ENCODE measurements at places on chromosomes 3 and 15.

DNA sequence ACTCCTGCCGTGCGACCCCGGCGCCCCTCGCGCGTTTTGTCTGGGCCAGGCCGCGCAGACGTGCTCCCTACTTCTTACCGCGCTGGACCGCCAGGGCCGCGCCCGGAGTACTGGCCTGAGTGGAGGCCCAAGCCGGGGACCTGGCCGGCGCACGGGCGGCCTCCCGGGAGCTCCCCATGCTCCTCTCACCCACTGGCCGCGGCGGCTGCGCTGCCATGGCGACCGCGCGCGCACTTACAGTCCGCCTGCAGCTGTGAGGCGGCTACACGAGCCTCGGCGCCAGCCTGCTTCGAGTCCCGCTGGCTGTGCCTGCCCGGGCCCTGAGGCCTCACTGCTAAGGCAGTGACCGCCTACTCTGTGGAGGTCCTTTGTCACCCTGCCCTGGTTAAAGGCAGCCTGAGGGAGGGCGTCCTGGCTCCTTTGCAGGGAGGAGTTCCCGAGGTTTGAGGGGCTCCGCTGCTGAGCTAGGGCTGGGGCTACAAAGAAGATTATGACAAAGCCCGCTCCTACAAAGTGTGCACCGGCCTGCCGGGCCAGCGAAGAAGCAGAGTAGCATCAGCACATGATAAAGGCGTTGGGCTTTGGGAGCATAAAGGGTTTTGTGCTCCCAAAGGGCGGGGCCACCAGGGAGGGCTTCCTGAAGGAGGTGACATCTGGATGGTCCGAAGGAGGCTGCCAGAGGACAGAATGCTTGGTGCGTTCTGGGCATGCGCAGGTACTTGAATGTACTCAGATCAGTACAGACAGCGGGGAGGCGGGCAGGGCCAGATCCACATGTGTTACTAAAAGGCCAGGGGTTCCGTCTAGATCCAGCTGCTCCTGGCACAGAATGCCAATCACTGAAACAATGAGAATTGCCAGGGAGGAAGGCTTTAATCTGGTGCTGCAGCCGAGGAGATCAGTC lies at the start of the genes LRRC34 and LRRIQ4:
TSS of gene LRRC34 (minus strand) at position 573 of the 904 bp plus-strand sequence. CDS start at position 217, 356 bp downstream.
TSS of gene LRRIQ4 (plus strand) at position 539 of the 904 bp plus-strand sequence. CDS start 9,052 bp downstream, outside the sequence.
- DNase-seq = peak; percentile 84

GRCh38 chr3:112007633-112008032 lies 8.9 kb downstream of the TAGLN3 start:
- DNase-seq = peak; percentile 72

DNA sequence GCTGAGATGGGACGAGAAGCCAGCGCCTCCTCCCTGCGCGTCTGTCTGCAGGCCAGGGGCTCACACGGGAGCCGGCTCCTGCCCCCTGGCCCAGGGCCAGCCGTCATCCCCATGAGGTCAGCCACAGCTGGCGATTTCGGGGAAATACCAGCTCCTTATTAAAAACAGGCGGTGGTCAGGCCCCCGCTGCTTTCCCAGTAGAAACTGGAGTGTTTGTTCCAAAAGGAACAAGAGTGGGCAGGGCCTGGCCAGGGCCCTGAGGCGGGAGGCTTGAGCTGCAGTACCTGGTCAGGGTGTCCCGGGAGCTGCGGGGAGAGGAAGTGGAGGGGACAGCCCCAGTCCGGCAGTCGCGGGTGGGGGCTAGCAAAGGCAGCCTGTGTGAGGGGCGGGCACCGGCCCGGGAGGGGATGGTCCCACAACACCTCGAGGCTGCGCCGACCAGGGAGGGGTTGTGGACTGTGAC lies 17.8 kb downstream of the MYL3 start:
- DNase-seq = peak; percentile 87

DNA sequence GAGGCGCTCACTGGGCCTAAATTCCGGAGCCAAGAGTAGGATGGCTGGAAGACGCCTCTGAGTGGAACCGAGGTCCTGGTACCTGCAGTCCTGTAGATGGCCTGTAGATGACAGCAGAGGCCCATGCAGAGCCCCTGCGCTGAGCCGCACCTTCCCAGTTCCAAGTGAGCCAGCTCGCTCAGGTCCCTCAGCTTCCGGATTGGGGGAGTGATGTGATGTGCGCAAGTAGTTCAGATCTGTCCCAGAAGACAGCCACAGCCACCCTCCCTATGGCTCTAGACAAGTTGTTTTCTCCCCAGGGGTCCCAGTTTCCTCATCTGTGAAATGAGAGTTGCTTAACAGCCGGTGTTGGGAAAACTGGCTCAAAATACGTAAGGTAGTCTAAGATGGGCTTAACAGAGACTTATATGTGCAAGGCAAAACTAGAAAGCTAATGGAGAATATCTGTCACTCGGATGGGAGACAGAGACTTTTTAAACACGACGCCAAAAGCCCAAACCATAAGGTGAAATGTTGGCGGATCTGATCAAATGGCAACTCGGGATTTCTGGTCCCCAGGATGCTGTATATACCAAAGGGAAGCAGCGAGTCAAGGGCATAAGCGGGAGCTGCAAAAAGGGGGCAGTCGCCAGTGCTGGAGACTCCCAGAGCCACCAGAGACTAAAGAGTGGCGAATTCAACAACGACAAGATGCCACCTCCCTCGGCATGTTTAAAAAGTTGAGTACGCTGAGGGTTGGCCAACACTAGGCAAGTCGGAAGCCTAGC lies 765 bp upstream of the MAPKAPK3 start:
- DNase-seq = peak; percentile 87

DNA sequence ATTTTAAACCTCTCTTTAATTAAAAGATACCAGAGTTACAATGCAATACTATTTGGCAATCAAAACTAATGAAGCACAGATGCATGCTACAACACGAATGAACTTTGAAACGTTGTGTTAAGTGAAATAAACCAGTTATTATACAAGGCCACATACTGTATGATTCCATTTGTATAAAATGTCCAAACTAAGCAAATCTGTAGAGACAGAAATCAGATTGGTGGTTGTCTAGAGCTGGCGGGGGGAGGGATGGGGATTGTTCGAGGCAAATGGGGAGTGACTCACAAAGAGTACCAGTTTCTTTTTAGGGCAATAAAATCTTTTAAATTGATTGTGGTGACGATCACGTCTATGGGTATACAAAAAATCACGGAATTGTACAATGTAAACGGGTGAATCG lies 677.0 kb downstream of the NTRK3 start:
- DNase-seq = no peak

- no peak for DNase-seq
These were observed 167.3 kb downstream of the FAM43A start for GRCh38 chr3:194852831-194853508.

GRCh38 chr15:67792250-67792942 lies 32.9 kb upstream of the SKOR1 start:
- DNase-seq = no peak

DNA sequence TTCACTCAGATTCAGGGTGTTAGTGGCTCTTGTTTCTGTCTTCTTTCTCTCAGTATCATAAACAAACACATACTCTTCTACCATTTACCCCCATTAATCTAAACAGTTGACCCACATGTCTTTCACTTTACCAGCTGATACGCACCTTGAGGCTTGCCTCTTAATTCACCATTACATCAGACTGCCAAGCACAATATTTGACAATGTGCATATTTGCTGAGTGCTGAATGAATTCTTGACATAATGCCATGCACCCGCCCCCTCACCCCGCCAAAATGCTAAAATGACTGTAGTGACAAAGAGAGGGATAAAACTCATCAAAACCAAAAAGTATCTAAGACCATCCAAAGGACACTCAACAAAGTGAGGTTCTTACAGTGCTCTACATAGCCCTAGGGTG lies 57.4 kb downstream of the NGLY1 start:
- DNase-seq = peak; percentile 2

DNA sequence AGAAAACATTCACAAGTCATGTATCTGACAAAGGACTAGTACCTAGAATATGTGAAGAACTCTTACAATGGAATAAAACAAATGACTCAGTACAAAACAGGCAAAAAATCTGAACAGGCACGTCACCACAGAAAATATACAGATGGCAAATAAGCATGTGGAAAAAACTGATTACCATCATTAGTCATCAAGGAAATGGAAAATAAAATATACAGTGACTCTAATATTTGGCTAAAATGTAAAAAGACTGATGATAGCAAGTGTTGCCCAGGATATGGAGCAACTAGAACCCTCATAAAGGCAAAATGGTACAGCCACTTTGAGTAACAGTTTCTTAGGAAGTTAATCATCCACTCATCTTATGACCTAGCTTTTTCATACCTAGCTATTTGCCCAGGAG lies 95.8 kb upstream of the ABHD17C start:
- DNase-seq = peak; percentile 72

DNA sequence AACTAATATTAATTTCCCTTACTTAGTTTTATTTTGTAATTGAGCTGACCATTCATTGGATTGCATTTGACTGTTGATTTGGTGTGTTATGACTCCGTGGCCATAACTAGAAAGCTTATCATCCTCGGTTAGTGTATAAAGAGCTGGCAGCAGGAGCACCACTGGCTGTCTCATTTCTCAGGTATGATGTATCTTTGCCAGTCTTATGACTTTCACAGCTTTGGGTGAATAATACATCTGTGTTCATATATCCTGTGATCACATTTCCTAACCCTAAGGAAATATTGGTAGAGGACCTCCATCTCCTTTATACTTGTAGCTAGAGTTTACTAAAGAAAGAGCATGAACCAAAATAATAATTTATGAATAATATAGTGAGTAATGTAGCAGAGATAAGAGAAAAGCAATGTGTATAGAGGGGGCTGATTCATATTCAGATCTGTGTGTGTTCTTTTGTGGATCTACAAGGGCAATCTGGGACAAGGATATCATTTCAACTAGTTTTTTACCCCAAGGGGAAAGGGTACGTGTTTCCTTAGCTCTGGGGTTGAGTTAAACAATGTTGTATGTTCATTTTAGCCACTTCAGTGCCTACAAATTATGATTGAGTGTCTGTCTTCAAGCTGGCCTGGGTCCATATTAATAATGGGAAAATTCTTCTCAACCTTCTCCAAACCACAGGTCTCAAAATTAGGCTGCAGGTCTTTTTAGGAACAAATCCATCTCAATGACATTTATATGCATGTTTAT lies 901.7 kb downstream of the NTRK3 start:
- DNase-seq = peak; percentile 89

GRCh38 chr15:55247766-55248427 lies 41.7 kb downstream of the RAB27A start:
- DNase-seq = no peak

- DNase-seq = no peak
These were observed 75.4 kb upstream of the POMGNT2 start for GRCh38 chr3:43181202-43181821.

DNA sequence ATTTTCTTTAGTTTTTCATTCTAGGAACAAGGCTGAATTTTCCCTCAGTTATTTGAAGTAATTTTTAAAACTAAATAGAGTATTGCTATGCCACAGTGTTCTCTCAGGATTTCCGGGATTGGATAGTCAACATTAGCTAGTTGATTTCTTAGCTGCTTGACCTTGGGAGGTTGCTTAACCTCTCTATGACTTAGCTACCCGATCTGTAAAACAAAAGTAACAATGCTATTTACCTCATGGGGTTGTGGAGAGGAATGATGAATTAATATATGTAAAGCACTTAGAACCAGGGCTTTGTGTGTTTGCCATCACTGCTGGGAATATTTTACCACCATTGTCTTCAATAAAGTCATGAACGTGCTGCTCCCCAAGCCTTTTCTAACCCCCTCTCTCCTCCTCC lies 57.5 kb downstream of the SNRK start:
- DNase-seq = no peak

DNA sequence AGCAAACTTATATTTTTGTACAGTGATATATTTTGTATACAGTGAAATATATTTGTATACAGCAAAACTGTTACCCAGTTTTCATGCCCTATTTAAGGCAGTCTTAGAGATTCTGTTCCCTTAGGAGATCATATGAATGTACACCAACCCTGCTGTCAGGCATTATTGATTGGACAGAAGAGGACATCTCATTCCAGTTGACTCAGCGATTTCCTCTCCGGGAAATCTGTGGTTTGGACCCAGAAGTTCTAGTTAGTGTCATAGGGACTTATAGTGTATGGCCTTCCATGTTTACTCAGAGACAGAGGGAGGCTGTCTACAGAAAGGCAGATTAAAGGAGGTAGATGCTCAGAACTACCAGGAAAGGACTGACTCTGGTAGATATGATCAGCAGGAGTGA lies 318.8 kb upstream of the KCNMB2 start:
- DNase-seq = no peak

DNA sequence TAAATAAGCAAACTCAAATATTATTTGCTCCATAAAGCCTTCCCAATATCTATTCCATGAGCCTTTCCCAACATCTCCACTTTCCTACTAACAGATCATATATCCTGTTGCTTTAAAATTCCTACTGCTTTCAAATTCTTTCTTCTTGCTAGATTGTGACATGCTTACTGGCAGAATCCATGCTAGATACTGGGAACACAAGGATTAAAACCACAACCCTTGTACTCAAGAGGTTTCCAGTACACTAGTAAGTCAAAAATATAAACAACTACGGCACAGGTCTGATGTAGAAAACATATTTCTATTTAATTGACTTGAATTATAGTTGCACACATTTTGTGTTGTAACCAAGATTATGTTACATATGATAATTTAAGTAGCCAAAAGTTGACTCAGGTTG lies 275.0 kb downstream of the ZBTB20 start:
- no peak for DNase-seq

- DNase-seq = peak; percentile 96
These were observed at the start of gene NDUFAF3 for GRCh38 chr3:49021813-49022687. Gene NDUFAF3 (plus strand): TSS chr3:49022121. CDS start chr3:49022145, 24 bp downstream.

DNA sequence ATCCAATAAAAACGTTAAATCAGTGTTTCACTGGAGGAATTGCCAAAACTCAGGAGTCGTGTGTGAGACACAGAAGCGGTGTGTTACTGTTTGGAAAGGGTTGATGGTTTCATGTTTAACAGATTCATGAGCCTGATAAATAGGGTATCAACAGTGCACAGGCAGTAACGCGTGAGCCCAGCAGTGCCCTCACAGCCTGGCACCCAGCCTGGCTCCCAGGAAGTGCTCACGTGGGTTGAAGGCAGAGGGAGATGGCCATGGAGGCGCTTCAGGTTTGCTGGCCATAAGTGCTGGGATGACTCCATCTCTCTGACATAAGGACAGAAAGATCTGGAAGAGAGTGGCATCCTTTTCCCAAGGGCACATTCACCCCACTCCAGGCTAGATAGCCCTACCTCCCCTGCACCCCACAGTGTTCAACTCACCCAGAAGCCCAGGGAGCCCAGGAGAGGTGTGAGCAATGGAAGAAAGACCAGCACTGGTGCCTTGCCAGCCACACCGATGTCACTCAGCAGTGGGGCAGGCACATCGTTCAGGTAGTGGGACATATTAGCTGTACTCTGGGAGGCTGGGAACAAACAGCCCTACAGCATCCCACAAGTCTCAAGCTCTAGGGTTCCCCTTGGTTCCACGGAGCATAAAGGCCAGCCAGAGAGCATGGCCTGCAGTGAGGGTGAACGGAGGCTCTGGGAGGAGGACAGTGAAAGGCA lies 164.3 kb downstream of the LRRK1 start:
- DNase-seq = no peak

- DNase-seq = peak; percentile 93
These were observed 79.4 kb downstream of the FRMD4B start for GRCh38 chr3:69306239-69307185.

Data from cardiac fibroblast (primary cell).